HuH-7.5 (cell line): ENCODE measurements at places on chromosomes 1 and 21.

- no peak for DNase-seq
Measured at GRCh38 chr1:40757084-40757483, 26.5 kb upstream of the KCNQ4 start.

- DNase-seq: no peak
Measured at GRCh38 chr1:186054003-186054402, 319.8 kb downstream of the HMCN1 start.

DNA sequence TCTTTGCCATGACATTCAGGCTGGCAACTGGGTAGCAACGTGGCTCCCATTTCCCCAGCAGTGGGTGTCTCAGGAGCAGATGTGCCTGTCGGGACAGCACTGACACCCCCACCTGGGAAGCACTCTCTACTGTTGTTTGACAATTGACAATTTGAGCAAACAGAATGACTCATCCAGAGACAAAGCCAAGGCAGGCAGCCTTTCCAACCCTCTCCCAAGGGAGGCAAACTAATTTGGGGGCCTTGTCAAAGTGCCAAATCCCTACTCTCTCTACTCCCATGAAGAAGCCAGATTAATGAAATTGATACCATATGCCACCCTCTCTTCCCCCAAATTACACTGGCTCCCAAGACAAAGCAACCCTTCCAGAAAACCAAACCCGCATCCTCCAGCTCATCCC is 65.6 kb downstream of the GRIK3 start:
- DNase-seq: no peak

DNA sequence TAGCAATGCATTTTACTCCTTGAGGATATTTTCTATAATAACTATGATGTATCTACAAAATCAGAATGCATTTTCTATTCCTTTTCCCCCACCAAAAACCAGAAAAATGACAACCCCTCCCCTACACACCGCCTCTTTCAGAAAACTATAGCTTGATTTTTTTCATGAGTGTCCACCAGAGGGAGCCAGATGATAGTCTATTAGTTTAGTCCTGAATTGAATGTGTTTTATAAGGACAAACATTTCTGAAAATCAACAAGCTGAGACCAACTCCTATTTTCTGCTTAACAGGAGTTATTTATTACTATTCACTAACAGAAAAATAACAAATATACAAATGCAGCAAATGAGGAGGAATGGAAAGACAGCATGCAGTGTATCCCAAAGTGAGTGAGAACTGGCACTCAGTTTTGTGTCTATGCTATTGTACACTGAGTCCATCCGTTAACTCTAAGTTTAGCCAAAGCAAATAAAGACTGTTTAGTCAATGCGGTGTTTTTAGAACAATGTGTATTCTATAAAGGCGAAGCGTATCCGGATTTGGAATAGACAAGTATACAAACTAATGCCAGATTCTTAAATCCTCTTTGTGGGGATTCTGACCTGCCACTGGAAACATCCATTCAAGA is 182.6 kb downstream of the VAV3 start:
- peak; percentile 6 for DNase-seq

DNA sequence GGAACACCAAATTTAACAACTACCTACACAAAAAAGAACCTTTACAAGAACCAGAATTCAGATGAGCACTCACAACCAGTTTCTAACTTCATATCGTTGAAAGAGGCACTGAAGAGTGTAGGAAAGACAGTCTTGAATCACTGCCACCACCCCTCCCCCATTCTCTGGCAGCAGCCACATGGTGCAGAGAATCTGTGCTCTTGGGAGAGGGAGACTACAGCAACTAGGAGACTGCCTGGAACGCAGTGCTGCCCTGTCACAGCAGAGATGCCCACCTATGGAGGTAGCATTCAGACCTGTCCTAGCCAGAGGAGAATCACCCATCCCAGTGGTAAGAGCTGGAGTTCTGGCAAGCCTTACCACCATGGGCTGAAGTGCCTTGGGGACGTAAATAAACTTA is 7.3 kb downstream of the CCN1 start:
- no peak for DNase-seq

DNA sequence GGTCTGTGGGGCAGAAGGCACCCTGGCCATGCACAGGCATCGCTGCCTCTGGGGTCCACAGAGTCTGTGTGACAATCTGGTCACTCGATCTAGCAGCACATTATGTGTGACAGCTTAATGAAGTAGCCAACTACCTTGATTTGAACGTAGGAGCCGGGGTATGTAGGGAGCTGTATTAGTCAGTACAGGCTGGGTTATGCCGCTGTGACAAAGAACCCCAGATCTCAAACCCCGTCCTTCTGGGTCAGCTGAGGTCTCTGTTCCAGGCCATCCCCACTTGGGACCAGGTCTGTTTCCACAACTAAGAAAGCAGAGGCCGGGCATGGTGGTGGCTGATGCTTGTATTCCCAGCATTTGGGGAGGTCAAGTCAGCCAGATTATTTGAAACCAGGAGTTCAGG is 8.3 kb upstream of the ATAD3B start:
- no peak for DNase-seq

DNA sequence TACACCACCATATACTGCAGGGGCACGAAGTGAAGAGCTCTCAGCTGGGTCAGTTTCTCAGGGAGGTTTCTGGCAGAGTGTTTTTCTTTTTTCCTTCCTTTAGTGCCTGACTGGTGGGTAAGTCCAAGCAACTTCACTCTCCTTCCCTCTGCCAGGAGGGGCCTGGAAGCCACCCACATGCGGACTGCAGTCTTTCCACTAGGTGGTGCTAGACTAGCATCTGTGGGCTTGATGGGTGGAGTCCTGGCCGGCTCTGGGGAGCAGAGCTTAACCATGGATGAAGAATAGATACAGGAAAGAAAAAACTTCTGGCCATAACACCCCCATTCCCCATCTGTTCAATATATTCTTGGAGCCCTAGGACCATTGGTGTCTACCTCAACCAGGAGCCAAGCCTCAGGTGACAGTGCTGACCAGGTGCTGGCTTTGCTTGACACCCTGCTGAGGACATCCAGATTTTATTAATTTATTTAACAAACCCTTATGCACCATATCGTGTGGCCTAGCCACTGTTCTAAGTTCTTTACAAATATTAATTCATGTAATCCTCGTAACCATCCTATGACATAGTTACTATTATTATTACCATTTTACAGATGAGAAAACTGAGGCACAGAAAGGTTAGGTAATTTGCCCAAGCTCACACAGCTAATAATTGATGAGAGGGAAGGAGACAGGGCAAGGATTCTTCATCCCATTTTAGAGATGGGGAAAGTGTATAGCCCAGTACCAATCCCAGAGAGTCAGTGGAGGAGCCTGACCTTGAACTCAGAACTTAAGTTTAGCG is 126.7 kb upstream of the CSF3R start:
- peak; percentile 71 for DNase-seq

DNA sequence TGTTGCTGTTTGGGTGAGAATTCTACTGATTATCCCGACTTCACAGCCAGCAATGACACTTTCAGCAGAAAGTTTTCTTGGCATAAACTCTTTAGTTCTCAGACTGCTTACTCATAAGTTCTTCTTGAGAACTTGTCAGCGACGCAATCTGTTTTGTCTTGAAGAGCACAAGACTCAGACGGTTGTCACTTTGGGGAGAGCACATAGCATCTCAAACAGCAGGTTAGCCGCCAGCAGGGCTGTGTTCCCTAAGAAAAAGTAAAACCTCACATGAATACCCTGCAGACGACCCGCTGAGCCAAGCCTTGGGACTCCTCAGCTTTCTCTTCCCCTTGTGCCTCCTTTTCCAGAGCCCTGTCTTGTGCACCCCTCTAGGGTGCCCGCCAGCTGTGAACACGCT is 11.4 kb downstream of the AGMAT start:
- no peak for DNase-seq

DNA sequence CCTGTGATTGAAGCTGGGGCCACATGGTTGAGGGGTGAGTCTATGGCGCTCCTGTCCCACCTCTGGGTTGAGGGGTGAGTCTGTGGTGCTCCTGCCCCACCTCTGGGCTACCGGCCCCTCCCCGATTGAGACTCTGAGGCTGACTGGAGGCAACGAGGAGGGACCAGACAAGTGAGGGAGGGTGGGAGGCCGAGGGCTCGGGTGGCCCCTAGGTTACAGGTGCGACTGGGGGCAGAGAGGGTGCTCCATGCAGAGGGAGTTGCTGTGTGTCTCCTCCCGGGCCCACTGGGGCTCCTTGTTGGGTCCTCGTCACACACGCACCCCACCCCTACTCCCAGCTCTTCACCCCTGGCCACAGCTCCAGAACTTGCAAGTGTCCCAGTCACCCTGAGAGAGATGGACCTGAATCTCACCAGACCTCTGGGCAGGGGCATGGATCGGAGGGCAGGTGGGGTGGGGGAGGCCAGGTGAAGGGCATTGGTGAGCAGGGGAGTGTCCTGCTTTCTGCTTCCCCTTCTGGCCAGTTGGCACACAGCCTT is 12.8 kb downstream of the LDLRAP1 start:
- no peak for DNase-seq

GRCh38 chr1:84698151-84699110 is 8.2 kb upstream of the SSX2IP start:
- no peak for DNase-seq

GRCh38 chr1:234845097-234845660 is 235.2 kb upstream of the IRF2BP2 start:
- DNase-seq: no peak

GRCh38 chr1:219518168-219518906 is 94.6 kb downstream of the ZC3H11B start:
- DNase-seq: no peak

DNA sequence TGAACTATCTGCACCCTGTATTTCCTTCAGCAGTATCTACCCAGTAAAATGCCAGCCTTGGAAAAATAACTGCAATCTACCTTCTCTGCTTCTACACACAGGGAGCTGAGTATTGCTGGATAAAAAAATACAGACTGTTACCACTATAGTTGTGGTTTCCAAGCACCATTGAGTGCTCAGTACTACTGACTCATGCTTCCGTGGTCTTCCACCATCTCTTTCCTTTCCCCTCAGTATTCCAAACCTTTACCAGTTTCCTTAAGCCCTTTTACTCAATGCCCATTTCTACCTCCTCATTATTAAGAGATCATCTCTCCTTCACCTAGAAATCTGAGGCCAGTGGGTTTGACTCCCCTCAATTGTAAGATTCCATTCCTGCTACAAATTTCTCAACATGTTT is 23.8 kb downstream of the GLMN start:
- no peak for DNase-seq

DNA sequence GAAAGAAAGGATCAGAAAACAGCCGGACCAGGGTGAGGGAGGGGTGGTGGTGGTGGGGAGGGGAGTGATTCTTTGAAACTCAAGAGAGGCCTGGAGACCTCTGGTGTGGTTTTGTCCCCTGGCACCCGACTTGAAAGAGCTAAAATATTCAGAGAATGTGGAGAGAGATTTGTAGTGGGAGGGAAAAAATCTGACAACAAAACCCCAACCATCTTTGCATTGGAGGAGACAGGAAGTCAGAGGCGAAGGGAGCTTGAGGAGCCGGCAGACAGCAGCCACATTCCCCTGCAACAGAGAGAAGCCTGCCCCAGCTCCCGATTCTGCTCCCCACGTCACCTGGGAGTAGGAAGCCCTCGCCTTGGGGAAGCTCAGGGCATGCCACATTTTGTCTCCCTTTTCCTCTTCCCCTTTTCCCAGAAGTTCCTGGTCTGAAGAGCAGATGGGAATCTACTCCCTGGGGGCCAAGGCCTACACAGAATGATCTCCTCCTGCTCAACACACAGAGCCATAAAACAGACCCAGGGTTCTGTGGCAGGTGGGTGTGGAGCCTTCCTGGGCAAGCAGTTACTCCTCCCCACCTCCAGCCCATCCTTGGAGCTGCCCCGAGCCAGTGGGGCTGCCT is 84.9 kb downstream of the ITPKB start:
- DNase-seq: no peak

GRCh38 chr1:78351551-78352216 is 139.1 kb upstream of the PTGFR start:
- DNase-seq: no peak

GRCh38 chr1:186059311-186059710 is 315.7 kb downstream of the TPR start:
- DNase-seq: no peak

GRCh38 chr1:12625276-12625675 is 7.3 kb upstream of the DHRS3 start:
- DNase-seq: no peak

DNA sequence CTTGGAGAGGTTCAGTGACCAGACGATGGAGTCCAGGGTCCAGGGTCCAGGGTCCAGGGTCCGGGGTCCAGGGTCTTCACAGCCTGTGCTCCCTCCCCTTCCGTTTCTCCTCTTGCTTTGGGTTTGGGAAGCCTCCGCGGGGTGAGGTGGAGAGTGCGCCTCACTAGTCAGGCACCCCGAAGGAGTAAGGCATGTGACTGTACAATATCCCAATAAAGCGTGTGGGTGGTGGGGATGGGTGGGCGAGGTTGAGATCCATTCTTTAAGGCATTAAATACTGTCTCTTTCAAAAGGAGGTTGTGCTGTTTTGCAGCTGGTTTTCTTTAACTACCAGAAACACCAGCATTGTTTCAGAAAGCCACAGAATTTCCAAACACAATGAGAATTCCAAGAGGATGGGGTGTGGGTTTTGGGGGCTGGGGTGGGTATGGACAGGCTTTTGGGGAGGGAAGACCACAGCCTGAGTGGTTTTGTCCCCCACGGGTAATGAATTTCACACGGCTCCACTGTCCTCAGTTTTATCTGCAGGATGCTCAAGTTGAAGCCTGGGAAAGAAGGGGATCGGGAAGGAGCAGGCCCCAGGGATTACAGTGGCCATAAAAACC is 65.7 kb downstream of the KIF26B start:
- no peak for DNase-seq

GRCh38 chr1:212981025-212981495 is 30.7 kb downstream of the VASH2 start:
- DNase-seq: no peak

DNA sequence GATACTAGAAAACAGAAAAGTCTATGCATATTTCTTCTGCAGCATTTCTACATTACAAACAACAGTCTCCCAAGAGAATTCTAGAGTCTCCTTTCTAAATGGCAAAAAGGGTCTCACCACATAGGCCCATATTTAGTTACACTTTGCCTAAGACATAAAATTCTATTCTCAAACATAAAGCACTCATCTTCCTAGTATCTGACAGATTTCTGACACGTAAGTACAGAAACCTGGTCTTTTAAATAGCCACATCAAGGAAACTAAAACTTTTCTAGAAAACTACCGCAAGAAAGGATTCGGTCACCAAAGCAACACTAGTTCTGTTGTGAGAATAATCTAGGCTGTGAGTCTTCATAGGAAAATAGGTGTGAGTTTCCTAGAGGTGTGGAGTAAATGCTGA is 33.6 kb upstream of the CTSK start:
- DNase-seq: no peak

DNA sequence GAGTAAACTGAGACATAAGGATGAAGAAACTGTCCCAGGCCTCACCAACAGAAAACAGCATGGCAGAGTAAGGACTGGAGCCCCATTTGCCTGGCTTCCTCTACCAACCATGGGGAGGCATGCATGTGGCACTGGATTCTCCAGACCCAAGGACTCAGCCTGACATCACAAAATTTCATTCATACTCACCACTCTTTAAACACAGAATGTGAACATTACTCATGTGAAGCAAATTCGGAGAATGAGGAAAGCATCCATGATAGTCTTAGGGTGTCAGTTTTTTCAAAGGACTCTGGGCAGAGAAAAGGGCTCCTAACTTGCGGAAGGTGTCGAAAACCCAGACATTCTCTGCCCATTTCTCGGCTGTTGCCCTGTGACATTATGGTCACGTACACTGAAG is 83.9 kb downstream of the PCNX2 start:
- no peak for DNase-seq

- DNase-seq: no peak
Measured at GRCh38 chr1:169513208-169513607, 27.5 kb upstream of the SLC19A2 start.

GRCh38 chr1:115702959-115703358 is 61.2 kb downstream of the VANGL1 start:
- DNase-seq: no peak

GRCh38 chr21:38420140-38420539 is 78.1 kb downstream of the ERG start:
- no peak for DNase-seq
